ENCODE measurements at places on chromosomes 6 and 20.

DNA sequence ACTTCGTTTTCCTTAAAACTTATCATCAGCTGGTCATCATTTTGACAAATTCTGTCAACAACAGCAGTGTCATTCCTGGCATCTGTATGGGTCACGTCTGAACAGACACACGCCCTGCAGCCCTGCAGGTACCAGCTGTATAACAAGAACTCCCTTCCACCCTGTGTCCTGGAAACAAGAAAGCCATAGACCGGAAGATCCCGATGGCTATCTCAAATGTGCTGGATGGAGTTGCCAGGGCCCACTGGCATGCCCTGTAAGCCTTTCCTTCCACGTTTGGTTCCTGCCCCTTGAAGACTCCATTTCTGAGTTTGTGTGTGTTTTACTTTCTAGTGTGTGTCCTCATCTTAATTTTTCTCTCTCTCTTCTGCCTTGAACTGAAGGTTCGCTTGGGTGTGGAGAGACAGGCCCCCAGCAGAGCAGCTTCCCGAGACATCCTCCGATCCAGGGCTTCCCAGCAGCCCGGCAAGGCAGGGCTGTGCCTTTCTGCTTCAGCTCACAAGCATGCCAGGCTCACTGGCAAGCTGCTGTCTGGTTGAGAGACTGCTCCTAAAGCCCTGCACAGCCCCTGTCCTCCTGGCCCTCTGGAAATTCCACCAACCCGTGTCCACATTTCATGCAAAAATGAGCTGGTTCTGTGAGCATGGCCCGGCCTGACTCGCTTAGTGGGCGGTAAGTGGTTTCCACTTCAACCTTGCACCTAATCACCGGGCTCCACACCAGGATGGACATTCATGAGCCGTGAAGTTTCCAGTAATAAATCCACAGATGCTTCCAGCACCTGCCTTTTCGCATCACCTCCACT lies 8.7 kb downstream of the GFRA4 start:
- no peak for DNase-seq

GRCh38 chr6:156347656-156348055 lies 429.5 kb upstream of the ARID1B start:
- DNase-seq: no peak

DNA sequence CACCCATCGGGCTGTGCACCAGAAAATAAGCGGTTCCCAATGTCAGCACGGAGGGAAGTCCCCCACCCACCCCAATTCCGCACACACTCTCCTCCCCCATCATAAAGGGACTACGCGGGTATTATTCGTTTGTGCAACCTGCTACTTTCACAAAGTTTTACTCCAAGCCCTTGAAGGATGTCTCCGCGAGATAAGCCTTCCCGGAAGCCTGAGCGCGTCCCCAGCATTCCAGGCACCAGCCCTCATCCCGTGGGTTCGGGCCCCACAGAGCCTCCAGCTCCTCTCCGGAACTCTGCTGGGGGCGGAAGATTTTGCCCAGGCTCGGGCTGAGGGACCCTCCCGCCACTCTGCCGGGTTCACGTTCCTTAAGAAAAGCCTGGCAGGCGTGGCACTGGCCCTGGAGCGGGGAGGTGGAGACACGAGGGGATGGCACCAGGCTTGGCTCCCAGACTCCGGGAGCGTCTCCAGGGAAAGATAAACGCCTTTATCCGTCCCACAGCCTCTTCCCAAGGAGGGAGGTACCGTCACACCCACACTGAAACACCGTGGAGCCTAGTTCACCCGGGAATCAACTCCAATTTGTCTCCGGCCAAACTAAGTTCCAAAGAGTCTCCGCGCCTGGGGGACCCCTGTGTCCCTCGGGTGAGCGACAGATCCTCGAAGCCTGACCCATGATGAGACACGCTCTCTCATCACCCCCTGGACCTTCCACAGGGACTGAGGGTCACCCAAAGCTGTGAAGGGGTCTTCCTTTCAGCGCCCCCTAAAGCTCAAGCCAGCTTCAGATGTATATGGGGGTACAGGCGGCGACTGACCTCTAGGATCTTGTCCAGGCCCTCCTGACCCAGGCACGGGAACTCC lies 934 bp downstream of the KCNK5 start:
- DNase-seq: no peak

GRCh38 chr6:156126535-156126934 lies 650.6 kb upstream of the ARID1B start:
- no peak for DNase-seq

DNA sequence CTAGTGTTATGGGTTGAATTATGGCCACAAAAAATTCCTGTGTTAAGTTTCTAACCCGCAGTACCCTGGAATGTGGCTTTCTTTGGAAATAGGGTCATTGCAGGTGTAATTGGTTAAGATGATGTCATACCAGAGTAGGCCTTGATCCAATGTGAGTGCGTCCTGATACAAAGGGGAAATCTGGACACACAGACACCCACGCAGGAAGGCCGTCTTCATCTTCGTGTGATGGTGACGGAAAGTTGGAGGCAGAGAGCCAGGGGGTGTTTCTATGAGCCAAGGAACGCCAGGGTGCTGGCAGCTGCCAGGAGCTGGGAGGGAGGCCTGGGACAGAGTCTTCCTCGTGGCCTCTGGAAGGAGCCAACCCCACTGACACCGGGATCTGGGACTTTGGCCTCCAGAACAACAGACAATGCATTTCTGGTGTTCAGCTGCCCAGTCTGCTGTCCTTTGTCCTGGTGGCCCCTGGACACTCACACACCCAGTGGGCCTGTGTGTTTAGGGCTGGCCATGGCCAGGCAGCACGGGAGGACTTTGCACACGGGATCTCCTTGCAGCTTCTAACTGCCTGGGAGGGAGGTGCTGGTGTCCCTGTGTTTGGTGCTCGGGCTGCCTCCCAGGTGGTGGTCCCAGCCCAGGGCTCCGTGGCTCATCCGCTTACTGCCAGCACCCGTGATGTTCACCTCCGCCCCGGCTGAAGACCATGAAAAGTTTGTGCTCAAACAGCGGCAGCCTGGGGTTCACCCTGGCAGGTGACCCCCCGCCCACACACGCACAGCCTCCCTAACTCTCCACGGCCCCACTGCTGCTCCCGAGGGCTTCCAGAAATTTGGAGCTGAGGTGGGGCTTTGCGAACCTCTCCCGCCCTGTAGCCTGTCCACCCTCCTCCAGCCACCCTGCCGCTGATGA lies 53.4 kb upstream of the GATA5 start:
- no peak for DNase-seq

- no peak for DNase-seq
Measured at GRCh38 chr20:45752746-45753145, 30.6 kb downstream of the SPINT4 start.

DNA sequence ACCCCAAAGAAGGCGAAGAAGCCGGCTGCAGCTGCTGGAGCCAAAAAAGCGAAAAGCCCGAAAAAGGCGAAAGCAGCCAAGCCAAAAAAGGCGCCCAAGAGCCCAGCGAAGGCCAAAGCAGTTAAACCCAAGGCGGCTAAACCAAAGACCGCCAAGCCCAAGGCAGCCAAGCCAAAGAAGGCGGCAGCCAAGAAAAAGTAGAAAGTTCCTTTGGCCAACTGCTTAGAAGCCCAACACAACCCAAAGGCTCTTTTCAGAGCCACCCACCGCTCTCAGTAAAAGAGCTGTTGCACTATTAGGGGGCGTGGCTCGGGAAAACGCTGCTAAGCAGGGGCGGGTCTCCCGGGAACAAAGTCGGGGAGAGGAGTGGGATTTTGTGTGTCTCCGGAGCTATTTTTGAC lies 69.6 kb downstream of the HFE start:
- no peak for DNase-seq

GRCh38 chr6:13836170-13836569 lies 21.8 kb upstream of the MCUR1 start:
- DNase-seq: no peak

DNA sequence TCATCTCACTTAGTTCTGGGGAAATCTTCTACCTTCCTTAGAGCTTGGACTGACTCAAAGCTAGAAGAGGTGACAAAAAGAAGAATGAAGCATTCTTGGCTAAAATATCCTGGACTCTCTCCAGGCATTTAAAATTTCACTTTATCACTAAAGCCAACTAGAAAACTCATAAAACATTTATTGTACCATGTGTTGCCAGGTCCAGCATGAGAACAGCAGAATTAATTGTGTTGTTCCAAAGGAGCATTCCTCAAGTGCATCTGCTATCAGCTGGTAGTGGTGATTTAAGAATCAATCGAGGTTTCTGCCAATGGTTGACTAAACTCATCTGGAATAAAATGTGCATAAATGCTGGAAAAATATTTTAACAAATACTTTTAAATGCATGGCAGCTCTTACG lies 147.3 kb upstream of the SSTR4 start:
- no peak for DNase-seq

DNA sequence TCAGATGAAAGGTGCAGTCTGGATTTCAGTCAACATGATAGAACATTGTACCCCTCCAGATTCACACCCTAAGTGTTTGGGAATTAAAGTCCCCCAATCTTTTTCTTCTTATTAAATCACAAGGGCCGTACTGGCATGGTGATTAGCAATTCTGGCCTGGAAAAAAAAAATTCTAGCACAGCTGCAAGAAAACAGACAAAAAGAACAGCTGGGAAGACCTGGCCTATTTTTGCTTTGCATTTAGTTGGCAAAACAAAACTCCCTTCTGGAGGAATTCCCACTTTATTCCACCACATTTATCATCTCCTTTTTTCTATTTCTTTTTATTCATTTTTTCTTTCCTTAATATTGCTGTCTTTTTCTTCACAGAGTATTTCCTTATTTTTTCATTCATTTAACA lies 39.8 kb upstream of the AKAP12 start:
- DNase-seq: no peak

GRCh38 chr6:36436466-36436865 lies 6.2 kb downstream of the PXT1 start:
- no peak for DNase-seq

DNA sequence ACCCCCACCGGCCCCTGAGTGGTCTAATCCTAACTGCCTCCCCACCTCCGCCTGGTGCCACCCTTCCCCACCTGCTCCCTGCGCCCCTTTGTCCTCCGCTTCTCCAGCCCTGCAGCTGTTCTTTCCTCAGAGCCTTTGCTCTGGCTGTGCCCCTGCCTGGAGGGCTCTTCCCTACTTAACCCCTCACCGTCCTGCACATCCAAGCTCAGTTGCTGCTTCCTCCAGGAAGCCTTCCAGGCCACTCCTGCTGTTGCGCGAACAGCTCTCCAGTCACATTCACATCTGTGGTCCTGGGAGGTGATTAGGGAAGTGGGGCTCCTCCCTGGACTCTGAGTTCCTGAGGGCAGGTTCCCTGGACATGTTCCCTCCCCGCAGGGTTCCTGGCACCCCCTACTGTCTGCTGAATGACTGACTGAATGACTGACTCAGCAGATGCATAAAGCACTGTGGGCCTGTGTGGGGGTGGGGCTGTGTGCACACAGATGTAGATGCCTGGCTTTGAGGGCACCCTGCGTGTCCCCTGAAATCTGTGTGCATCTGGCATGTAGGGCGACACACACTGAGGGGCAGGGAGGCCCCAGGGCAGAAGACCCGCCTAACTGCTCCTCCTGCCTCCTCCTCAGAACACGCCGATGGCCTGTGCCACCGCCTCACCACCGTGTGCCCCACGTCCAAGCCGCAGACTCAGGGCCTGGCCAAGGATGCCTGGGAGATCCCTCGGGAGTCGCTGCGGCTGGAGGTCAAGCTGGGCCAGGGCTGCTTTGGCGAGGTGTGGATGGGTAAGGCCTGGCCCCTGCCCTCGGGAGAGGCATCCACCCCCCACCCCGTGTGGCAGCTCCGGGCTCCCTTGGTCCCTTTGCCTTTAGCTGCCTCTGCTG lies 51.4 kb downstream of the SRC start:
- DNase-seq: no peak

GRCh38 chr20:51404297-51405060 lies 138.0 kb downstream of the NFATC2 start:
- peak; percentile 60 for DNase-seq

DNA sequence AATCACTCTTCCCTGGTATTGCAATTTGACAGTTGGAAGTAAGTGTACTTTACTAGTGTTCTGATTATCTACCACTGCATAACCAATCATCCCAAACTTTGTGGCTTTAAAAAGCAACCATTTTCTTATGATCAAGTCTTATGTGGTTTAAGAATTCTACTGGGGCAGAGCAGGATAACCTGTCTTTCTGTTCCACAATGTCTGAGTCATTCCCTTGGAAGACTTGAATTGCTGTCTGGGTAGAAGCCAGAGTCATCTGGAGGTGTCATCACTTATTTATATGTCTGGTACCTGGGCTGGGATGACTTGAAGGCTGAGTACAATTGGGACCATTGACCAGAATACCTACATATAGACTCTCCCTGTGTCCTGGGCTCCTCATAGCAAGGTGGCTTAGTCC lies 644.3 kb downstream of the HDGFL1 start:
- no peak for DNase-seq

- no peak for DNase-seq
Measured at GRCh38 chr6:135962731-135963130, 111.2 kb downstream of the PDE7B start.

GRCh38 chr20:52830598-52830997 lies 141.6 kb upstream of the TSHZ2 start:
- DNase-seq: no peak
